Activated CD4-positive, CD25-positive, alpha-beta regulatory T cell (primary cell): ENCODE measurements at places on chromosomes 7 and 10.
A peak's percentile ranks its signal among the peaks of the same experiment; 100 is the strongest.

GRCh38 chr7:138713191-138713590 lies 12.0 kb upstream of the SVOPL start:
- DNase-seq = no peak

- peak; percentile 21 for DNase-seq
Observed at GRCh38 chr10:131901181-131901829, 497 bp downstream of the PPP2R2D start.

DNA sequence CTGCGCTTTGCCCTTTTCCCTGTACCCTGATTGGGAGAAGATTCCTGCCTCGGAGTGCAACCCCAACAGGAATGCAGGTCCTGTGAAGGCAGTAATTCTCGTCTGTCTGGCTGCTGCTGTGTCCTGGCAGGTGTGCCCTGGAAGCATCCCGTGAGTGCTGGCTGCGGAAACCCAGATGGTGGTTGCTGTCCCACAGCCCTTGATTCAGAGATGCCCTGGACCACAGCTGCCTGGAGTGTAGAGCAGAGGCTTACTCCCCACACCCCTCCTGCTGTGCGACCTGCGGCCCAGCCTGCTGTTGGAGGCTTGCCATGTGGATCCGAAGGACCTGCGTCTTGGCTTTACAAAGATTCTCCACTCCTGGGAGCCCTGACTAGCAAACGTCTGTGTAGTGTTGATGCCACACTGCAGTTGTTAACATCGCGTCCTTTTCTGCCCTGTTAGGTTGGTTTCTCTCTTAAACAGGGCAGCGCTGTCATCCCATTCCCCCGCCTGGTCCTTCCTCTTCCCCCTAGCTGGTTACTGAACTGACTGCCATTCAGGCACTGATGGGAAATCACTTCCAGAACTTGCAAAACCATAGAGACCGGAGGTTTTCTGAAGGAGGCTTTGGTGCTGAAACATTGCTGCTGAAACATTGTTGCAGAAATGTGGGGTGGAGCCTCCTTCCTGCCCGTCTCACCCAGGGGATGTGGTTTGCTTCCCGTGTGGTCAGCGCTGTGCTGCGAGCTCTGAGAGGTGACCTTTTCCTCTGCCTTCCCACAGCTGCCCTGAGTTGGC lies 53.3 kb downstream of the DNAJB6 start:
- peak; percentile 5 for DNase-seq

DNA sequence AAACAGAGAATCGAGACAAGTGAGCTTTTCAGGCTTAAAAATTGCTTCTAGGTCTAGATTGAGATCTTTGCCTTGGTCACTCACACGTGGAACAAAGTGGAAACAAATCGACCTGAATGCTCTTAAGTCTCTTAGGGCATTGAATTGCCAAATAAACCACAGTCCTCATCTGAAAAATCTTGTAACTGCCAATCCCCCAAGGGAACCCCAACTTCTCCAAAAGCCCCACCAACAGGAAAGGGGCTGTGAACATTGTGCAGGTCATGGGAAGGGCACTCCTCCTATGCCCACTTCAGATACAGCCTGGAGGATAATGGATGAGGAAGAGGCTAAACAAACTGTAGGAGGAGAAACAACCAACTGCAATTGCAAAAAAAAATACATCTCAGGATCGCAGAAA lies 91.3 kb downstream of the DGKI start:
- DNase-seq = no peak

DNA sequence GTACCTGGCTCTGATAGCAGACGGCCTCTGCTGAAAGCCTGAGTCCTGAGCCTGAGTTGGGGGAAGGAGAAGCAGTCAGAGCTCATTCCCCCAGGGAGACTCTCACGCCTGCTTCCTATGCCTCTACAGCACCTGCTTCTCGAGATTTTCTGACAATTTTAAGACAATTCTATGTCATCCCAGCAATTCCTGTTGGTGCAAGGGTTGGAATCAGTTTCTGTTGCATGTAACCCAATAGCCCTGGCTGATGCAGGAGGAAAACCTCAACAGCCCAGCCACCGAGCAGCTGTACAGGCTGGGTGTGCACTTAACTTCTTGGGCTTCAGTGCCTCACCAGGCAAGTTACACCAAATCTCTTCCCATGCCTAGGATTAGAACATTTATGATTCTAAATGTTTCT lies 134.7 kb downstream of the GLI3 start:
- DNase-seq = no peak

DNA sequence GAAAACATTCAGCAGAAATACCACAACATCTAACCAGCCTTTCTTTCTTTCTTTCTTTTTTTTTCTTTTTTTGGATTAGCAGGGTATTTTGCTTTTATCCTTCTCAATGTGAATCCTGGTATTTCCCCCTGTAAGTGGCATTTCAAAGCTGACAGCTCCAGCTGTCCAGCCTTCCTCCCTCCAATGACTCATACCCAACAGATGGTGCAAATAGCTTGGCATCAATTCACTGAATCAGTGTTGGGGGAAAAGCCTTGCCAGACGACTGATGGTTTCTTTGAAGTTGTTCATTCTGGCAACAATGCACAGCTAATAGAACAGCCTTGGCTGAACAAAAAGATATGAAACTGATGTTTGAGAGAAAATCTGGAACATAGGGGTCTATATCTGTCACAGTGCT lies 316.8 kb upstream of the STEAP1 start:
- no peak for DNase-seq

GRCh38 chr7:113799896-113800295 lies 118.9 kb downstream of the PPP1R3A start:
- no peak for DNase-seq

DNA sequence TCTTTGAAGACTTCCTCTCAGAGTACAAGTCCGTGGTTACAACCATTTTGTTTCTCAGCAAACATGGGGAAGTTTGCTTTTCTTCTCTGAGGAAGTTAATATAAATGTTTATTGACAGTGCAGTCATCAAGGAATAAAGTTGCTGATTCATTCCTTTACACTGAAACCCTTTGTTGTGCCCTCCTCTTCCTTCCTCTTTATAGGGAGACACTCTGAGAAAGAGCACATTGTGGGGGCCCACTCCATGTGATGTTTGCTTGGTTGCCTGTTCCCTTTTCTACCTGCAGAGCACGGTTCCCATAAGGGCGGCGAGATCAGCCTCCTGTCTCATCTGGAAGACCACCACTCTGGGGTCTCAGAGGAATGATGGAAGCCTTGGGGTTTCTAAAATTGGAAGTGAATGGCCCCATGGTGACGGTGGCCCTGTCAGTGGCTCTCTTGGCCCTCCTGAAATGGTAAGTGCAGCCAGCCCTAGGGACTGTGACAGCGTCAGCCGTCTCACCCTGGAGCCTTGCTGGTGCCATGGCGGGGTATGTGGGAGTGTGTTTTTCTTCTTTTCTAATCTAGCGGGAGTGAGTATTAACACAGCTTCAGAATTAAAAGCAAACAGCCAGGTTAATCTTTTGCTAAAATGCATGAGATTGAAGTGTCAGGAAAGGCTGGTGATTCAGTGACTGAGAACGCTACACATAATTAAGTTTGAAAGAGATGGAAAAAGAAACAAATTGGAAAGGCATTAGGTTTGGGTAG lies at the start of gene TBXAS1:
Gene TBXAS1, plus strand, starts transcription at position 240 of the 750 bp plus-strand sequence. Its CDS starts 127 bp downstream, at position 367.
- no peak for DNase-seq

DNA sequence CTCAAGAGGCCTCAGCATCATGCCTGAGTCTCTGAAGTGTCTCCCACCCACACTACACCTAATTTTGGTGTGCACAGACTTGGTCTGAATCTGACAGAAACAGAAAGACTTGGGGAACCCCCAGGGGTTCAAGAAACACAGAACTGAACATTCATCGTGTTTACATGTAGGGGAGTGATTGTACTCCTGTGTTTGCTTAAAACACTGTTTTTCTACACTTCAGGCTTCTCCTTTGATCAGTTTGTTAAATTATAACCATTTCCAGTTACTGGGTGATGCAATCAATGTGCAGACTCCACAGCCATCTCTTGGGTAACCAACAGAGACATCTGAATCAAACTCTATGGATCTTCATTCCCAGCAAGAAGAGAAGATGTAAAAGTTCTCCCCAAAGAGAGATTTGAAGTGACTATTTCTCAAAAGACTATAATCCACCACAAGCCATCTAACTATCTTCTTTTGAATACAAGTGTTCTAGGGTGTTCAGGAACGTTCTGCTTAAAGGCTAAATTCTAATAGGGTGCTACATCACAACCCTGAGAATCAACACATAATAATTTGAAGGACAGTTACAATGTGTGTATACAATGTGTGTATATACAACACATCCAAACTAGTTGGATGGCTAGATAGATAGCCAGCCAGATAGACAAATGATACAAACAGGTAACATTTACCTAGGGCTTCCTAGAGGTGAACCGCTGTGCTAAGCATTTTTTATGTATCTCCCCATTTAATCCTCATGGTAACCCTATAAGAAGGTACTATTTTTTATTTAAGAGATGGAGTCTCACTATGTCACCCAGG lies 34.2 kb downstream of the DNAJC12 start:
- no peak for DNase-seq

DNA sequence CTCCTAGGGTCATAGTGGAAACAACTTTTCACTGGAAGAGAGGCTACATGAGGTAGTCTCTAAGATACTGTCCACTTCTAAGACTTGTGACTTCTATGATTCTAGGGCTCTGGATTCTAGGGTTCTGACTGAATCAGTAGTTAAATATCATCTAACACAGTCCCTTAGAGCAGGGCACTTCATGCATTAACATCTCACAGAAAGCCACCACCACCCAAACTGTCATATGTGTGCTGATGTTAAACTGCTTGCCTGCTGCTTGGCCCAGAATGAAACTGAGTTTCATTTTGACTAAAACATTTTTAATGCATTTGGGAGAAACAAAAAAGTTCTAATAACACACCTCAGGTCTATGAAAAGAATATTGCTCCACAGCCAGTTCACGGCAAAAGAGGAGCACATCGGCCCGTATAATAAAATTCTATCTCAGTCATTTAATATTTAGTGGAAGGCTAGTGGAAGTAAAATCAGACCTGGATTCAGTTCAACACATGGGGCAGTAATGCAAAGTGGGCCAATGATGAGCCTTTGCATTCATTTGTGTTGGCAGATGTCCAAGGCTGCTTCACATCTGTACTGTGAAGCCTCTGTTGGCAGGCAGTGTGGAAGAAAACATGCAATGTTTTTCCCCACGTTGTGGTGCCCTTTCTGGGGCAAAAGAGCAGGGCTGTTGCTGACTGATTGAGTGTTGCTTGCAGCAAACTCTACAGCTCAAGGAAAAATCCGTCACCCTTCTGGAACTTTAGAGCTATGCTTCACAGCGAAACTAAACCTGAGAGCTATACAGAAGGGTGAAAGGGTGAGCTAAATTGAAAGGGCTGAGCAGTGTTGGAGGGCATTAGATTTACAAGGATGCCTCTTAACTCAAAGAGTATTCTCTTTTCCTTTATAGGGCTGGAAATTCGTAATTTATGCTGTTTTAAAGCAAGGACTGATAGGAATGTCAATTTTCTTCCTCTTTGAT lies 33.5 kb upstream of the AUTS2 start:
- no peak for DNase-seq

DNA sequence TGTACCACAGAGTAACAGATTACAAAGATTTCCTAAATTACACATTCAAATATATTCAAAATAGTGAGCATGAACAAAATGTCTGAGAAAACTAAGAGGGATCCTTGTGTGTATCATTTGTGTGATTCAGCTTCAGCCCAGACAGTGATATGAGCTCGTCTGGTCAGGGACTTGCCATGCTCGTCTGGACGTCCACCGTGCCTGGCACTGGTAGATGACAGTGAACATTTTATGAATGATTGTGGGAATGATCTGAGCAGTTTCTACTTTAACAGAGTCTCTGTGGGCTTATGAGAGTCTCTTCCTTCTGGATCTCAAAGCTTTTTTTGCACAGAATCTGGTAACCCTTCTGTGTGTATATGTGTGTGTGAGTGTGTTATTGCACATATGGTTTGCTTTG lies 34.2 kb upstream of the ANKRD2 start:
- no peak for DNase-seq

- DNase-seq = no peak
Observed at GRCh38 chr10:9510626-9511025, 1456.1 kb downstream of the GATA3 start.

DNA sequence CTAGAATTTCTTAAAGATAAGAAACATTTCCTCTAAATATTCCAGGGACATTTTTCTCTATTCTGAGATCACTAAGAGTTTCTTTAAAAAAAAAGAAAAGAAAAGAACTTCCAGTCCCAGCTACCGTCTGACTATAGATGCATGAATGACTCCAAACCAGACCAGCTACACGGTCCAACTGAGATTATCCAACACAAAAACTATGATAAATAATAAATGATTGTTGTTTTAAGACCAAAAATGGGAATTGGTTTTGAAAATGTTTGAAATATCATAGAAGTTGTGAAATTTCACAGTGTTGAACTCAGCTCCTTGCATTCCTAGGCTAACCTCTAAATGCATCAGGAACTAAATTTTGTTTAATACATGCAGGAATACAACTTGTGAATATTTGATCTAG lies 1619.6 kb upstream of the LRRTM3 start:
- DNase-seq = no peak

- DNase-seq = no peak
Observed at GRCh38 chr10:95454356-95454755, 106.8 kb downstream of the SORBS1 start.

GRCh38 chr7:96481796-96482195 lies 159.9 kb upstream of the SLC25A13 start:
- no peak for DNase-seq

- no peak for DNase-seq
Observed at GRCh38 chr10:33015761-33016547, 57.9 kb upstream of the ITGB1 start.

DNA sequence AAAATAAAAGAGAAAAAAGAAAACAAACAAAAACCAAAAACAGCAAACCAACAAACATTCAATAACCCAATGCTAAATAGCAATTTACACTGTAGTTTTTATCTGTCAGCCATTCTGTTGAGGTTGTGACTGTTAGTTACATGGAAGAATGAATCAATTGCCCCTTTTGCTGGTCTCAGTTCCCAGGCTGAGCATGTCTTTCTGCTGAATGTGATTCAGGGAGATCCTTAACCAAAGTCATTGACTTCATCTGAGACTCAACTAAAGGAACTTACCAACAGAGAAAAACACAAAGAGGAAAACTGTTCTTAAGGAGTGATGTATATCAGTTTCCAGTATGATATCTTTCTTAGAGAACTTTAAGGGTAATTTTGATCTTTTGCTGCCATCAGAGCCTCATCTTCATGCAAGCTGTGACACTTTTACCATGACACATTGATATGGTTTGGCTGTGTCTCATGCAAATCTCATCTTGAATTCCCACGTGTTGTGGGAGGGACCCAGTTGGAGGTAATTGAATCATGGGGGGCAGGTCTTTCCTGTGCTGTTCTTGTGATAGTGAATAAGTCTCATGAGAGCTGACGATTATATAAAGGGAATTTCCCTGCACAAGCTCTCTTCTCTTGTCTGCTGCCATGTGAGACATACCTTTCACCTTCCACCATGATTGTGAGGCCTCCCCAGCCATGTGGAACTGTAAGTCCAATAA lies 469.8 kb downstream of the KIF20B start:
- DNase-seq = no peak
